Activated T-helper 1 cell treated with anti-CD3 and anti-CD28 coated beads, Interleukin-2, amount 50 U/mL, for 16 hours (primary cell): ENCODE measurements at places on chromosomes 5 and 9.

DNA sequence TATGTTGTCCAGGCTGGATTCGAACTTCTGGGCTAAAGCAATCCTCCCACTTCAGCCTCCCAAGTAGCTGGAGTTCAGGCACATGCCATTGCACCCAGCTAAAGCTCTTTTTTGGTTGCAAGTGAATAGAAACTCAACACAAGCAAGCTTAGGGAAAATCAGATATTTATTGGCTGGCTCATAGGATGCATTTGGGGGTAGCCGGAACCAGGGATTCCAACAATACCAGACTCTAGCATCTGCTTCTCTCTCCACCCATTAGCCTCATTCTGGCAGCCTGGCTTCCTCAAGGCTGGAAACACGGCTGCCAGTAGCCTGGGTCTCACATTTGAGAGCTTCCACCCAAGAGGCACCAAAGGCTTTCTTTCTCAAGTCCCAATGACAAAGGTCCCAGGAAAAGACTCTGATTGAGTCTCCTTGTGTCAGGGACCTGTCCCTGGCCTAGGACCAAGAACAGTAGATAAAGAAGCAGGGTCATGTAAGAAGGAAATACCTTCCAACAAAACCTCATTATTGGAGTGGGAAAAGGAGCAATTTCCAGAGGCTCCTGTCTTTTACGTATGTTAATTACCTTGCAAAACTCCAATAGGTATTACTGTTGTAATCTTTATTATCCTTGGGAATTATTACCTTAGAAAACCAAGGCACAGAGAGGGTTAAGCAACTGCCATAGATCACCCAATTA, 23.0 kb upstream of the B4GALT1 start:
- no peak for DNase-seq

- no peak for DNase-seq
Measured at GRCh38 chr5:171418316-171418981, 998 bp upstream of the FGF18 start.

- no peak for DNase-seq
Measured at GRCh38 chr9:13520069-13520468, 240.6 kb upstream of the MPDZ start.

GRCh38 chr9:69785757-69786156, 25.9 kb upstream of the PTAR1 start:
- no peak for DNase-seq

- no peak for DNase-seq
Measured at GRCh38 chr5:176659860-176660461, 12.7 kb downstream of the TSPAN17 start.

DNA sequence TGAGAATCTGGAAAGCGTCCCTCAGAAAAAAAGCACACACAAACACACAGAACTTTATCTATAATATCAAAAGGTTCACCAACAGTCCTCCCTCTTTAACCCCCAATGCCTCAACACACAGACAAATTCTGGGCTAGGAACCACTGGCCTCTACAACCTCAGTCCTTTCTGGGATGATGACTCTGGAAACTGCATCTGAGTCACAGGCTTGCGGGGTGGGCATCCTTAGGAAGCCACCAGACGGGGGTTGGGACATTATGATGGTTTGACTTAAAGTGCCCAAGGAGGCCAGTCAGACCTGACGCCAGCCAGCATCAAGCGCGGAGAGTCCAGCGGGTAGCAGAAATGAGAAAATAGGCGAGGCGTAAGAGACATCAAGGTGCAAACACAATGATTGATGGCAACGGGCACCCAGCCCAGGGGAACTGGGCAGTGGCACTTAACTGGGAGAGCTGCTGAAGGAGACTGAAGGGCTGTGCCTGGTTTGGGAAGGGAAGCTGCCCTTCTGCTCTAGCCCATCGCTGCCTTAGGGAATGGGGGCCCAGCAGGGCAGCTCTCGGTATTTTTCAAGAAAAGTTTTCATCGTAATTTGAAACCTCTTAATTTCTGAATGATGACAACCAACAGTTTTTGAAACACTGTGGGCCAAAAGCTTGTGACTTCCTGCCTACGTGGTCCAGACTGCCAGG, 20.7 kb downstream of the SPRY4 start:
- DNase-seq = no peak
